SHP77 (cell line): ENCODE measurements at places on chromosomes 5 and 9.

DNA sequence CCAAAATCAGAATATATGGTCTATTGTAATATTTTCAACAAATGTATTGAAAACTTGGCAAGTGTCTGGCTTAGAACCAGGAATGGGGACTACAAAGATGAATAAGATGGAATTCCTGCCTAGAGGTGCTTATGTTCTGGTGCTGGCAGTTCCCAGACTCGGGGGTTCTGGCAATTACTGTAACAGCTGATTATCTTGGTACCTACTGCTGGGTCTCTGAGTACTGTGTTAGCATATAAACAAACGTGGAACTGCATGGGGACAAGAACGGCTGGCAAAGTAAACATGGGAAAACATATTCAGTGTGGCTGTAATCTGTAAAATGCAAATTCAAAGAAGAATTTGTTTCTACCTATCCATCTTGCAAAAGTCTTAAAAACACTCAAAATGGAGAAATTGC, 89.9 kb downstream of the SLC24A2 start:
- DNase-seq: no peak

- DNase-seq: no peak
Observed at GRCh38 chr5:61525512-61526206, 193.6 kb downstream of the ZSWIM6 start.

- no peak for DNase-seq
Observed at GRCh38 chr9:111163716-111164389, 125.6 kb upstream of the LPAR1 start.

GRCh38 chr5:143161885-143162540, 241.5 kb downstream of the NR3C1 start:
- no peak for DNase-seq

DNA sequence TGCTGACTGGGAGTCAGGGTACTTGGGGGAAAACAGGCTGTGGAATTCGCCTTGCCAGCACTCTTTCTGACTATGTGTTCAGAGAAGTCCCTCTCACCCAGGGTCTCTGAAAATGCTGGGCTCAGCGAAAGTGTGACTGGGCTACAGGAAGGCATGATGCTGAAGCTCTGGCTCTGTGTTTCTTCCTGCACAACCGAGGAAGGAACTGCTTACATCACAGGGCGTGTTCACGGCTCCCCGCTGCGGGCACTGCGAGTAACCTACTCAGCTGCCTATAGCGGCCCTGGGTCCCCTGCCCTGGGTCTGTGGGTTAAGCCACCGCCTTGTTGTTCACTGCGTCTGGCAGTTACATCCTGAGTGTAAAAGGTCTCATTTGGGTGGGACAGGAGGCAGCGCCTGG, 222.4 kb upstream of the IRX4 start:
- no peak for DNase-seq

GRCh38 chr9:124000784-124001457, 10.6 kb upstream of the LHX2 start:
- DNase-seq: no peak

GRCh38 chr5:78127875-78128274, 166.6 kb downstream of the AP3B1 start:
- DNase-seq: no peak

DNA sequence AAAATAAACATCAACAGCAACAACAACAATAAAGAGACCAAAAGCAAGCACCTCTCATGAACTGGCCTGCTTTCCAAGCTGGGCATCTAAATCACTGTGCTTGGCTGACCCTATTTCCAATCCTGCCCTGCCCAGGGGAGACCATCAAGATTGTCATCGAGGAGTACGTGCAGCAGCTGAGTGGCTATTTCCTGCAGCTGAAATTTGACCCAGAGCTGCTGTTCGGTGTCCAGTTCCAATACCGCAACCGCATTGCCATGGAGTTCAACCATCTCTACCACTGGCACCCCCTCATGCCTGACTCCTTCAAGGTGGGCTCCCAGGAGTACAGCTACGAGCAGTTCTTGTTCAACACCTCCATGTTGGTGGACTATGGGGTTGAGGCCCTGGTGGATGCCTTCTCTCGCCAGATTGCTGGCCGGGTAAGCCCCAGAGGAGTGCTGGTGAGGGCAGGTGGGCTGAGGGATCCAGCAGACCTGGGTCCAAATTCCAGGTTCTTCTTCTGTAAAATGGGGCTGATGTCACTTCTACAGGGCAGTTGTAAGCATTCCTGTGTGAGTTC, 15.6 kb downstream of the PTGS1 start:
- DNase-seq: no peak

DNA sequence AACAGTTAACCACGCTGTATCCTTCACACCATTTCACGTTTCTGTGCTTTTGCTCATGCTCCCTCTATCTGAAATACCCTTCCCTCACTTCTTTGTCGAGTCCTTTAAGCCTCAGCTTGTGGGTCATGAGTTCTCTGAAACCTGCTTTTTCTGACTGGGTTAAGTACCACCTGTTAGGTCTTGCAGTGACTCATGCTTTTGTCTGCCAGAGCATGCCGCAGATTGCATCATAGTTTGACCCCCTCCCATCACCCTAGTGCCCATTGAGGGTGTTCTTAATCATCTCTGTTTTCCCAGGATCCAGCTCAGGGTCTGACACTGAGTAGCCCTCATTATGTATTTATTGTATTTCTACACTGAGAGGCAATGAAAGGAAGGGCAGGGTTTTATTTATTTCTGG, 190.2 kb downstream of the ASTN2 start:
- peak; percentile 87 for DNase-seq

GRCh38 chr9:96651626-96652025, 3.5 kb downstream of the PRXL2C start:
- DNase-seq: peak; percentile 8

DNA sequence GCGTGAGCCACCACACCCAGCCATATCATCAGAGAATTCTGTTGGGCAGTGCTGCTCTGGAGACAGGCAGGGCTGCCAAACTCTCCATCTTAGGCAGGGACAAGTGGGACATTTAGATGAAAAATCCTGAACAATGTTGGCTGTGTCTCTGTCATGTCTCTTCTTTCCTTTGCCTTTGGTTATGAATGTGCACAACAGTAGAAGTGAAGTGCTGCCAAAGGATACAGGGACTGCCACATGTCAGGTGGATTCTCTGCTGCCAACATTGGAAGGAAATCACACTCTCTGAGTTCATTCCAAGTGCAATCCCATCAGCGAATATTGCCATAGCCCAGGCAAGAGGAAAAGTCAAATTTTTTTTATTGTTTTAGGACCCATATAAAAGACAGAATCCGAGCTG, 348.8 kb downstream of the TRPM3 start:
- no peak for DNase-seq

- DNase-seq: peak; percentile 29
Observed at GRCh38 chr5:169831331-169831730, 149.0 kb downstream of the INSYN2B start.

DNA sequence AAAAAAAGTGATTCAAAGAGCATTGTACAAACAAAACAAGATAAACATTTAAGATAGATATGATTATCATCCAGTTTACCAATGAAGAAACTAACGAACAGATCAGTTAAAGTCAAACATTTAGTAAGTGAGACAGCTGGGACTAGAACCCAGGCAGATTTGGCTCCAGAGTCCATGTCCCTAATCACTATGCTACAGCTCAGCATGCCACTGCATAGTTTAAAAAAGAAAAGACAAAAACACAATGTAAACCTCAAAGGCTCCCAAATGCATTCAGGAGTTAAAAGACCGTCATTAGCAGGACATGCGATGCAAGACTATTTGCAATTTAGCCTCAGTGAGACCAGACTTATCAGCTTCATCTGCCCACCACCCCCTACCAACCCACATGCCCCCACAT, 36.8 kb downstream of the DENND1A start:
- no peak for DNase-seq

DNA sequence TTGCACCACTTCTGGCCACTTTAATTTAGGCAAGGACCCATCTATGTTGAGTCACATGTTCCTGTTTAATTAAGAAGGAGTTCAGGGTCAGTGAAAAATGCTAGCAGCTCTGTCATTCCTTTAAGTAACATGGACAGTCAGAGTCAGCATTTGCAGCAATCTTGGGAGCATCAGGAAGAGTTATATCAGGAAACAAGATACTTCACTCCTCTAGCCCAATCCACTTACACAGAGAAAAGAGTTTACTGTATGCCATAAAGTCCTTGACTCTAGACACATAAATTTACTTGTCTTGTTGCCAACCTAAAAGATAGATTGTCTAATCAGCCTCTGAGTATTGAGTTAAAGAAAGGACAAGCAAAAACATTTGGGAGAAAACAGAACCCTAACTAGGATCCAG, 266.7 kb downstream of the PJA2 start:
- DNase-seq: no peak

- DNase-seq: no peak
Observed at GRCh38 chr9:69794356-69794755, 26.3 kb upstream of the CFAP95 start.

DNA sequence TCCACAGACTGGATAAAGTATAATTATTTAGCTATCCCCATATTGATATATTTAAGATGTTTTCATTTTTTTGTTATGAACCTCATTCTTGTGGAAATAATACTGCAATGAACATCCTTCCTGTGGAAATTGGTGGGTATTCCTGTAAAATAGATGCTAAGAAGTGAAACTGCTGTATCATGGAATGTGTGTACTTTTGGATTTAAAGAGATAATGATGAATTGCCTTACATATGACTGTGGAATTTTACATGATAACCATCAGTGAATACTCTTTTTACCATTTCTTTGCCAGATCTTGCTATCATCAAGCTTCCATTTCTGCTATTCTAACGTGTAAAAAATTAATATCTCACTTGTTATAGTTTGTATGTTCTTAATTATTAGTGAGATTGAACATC, 847.9 kb downstream of the EFNA5 start:
- DNase-seq: no peak

- DNase-seq: no peak
Observed at GRCh38 chr9:106717686-106718085, 145.3 kb upstream of the ZNF462 start.

DNA sequence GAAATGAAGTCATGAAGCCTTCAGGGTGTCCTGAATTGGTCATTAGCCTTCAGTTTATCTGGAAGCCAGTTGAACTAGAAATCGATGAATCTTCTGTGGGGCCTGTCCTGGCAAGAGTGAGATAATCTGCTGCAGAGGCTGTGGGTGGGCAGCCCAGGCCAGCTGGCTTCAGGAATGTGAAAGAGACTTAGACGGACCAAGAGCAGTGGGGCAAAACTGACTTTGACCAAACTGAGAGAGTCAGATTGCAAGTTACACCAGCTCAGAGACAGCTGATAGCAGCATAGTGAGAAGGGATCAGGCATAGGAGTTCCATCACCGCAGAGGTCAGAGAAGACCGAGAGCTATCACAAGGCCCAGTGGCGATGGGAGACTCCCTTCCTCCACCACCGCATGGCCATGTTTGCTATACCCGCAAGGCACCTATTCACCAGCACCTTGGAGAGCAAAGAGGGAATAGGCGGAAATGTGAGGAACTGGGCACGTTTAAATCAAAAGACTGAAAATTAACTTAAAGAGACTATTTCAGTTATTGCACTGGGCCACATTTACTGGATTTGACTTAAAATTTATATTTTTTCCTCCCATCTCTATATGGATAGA, 50.0 kb upstream of the GLIS3 start:
- no peak for DNase-seq

- DNase-seq: no peak
Observed at GRCh38 chr9:130963916-130964315, 24.9 kb upstream of the FIBCD1 start.

- no peak for DNase-seq
Observed at GRCh38 chr5:8321272-8321671, 452.3 kb downstream of the MTRR start.

DNA sequence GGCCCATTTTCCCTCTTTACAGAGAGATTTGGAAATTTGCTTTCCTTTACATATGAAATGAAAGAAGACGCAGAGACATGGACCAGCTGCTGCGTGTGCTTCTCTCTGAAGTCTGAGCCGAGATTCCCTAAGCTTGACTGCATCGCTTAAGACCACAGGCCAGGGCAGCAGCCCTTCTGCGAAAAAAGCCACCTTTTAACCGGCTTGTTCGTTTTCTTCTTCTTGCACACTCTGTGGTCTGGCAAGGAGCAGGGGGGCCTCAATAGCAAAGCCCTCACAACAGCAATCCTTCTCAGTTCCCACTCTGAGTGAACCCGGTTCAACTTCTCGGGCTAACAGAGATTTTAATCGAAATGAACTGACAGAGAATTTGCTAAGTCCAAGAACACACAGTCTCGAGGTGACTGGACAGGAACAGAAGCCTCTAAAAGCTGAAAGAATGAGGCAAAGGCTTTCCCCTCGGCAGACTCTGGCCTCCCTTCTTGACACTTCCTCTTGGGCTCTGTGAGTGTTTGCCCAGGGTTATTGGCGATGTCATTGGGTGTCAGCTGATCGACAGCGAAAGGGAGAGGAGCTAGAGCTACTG, 512.9 kb upstream of the KLF4 start:
- DNase-seq: no peak

DNA sequence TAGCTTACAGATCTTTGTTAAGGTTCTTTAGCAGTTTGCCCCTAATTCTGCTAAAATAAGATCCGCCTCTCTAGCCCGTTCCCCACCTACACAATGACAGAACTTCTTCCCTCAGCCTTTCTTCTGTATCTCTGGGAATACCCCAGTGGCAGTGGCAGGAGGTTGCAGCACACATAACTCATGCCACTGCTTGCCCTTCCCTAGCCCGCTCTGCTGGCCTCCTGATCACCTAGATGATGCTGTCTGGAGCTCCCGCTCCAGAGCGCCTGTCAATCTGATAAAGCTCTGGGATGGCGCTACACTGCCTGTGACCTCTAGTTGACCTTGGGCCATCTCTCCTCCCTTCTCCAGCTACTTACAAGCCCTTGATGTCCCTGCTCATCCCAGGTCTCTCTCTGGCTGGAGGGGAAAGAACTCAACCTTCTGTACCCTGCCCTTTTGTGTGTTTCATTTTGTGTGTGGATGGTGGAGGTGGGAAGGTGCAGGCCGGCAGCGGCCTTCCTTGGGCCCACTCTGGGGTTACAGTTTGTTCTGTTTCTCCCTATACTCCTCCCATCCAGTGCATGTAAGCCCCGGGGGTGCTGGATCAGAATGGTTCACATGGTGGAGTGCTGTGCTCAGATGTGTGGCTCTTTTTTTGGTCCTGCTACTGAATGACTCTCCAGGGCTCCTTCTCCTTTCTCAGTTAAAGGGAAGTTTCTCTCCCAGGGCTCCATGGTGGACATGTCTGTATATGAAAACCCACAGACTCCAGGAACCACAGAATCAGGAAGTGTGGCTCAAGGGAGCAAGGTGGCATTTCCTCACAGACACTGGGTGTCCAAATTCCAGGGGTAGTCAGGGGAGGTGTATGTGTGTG, 29.1 kb downstream of the MTX3 start:
- DNase-seq: no peak
